CD4-positive, alpha-beta T cell treated with Interferon gamma for 1 hour (primary cell): ENCODE measurements at places on chromosomes 16 and 17.

DNA sequence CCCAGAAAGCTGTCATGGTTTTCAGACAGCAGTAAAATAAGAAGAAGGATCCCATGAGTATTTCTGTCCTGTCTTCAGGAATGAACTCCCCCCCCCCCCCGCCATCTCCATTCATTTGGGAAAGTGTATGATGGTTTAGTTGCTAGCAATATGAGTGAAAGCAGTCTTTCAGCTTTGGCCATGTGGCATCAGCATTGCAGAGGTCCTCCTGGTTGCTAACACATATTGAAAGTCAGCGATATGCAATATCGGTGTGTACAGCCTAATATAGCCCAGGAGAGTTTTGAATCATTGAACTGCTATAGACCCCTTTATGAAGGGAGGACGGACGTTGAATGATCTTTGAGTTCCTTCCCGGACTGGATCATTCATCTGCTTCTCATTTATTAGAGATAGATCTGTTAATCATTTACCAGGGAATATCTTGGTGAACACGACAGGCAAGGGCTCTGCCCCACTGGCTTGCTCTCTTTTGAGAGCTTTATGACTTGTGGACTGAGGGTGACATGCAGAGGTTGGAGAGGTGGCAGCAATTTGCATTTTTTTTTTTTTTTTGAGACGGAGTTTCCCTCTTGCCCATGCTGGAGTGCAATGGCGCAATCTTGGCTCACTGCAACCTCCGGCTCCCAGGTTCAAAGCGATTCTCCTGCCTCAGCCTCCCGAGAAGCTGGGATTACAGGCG is 25.2 kb downstream of the DEF8 start:
- no peak for DNase-seq

GRCh38 chr17:15351925-15352324 is 10.5 kb upstream of the TEKT3 start:
- no peak for DNase-seq

DNA sequence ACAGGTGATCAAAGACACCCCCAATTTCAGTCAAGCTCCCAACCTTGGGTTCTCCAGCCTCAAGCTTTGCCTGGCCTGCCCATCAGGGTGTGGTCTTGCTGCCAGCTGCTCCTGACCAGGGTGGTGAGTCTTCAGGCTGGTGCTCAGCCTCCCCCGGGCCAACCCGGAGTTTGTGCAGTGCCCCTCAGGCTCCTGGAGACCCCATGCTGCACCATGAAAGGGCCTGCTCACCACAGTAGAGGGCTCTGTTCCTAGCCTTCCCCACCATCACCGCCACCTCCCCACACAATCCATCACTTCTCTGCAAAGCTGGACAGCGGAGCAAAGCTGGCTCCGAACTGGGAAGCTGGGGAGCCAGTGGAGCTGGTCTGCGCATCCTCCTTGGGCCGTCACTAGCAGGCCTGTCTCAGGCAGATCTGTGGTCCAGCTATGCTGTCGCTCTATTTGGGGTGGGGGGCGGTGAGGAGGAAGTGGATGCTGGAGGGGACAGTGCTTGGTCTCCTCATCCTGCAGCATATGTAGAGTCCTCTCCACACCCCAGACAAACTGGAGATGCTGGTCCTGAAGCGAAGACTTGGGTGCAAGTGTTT is 88.5 kb upstream of the RPL38 start:
- DNase-seq, result no peak

DNA sequence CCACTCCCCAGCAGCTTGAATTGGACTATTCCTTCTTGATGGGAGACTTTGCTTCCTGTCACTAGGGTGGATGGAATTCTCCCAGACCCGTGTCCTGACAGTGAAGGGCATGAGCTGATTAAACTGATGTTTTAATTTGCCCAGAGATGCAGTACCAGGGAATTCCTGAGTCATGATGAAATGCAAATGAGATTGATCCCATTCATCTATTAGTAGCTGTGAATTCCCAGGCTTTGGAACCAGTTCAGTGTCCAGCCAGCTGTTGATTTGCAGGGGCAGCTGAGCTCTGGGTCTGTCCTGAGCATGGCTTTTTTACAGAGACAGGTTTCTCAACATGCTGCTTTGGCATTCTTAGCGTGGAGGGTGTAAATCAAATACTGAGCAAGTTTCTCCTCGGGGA is 157.9 kb downstream of the PITPNC1 start:
- no peak for DNase-seq

GRCh38 chr16:11007714-11008280 is 63.4 kb downstream of the CLEC16A start:
- DNase-seq, result no peak

GRCh38 chr17:18167421-18167820 is 16.2 kb upstream of the ALKBH5 start:
- DNase-seq, result no peak

GRCh38 chr17:11840831-11841230 is 156.4 kb downstream of the ZNF18 start:
- no peak for DNase-seq

GRCh38 chr16:88638323-88639230 is at the start of gene IL17C:
TSS of gene IL17C (plus strand) at chr16:88638572. CDS start at chr16:88638642, 70 bp downstream.
- DNase-seq, result peak; percentile 42

GRCh38 chr16:1089439-1089821 is 6.6 kb downstream of the C1QTNF8 start:
- no peak for DNase-seq

GRCh38 chr16:55539049-55539448 is 27.4 kb upstream of the CAPNS2 start:
- no peak for DNase-seq

DNA sequence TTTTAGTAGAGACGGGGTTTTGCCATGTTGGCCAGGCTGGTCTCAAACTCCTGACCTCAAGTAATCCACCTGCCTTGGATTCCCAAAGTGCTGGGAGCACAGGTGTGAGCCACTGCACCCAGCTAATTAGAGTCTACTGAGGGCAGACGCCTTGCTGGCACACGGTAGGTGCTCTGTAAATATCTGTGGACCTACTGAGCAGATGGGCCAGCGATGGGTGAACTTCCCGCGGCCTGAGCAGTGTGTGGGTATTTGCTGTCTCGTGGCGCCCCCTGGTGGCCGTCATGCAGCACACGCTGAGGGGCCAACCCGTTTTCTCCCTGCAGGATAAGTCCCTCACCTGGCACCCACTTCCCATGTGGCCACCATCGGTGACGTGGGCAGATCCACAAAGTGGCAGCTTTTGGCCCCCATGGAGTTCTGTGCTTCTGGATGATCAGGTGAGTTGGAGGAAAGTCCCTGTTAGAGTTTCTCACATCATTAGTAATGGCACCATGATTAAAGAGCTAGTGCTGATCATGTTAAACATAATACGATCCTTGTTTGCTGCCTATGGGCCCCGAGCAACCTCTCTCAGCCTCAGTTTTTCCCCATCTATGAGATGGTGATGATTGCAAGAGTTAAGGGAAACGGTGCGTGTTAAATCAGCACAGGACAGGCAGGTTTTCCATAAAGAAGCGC is 40.7 kb downstream of the ZDHHC7 start:
- DNase-seq, result peak; percentile 75

DNA sequence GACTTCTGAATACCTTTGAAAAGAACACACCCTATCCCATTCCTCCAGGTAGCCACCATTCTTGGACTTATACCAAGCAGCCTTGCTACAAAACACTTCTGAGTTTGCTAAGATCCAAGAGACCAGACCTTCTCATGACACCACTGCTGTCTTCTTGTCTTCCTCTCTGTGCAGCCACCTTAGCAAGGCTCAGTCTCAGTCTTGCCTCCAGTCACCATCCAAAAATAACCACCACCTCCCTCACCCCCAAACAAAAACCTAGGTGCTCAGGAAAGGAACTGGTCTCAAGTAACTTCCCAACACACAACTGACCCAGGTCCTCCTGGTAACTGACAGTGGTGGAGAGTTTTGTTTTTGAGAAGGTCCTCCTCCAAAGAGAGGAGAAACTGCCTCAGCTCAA is 90.9 kb upstream of the CORO6 start:
- DNase-seq, result no peak

- DNase-seq, result peak; percentile 65
These were observed 32.9 kb downstream of the KSR1 start for GRCh38 chr17:27489045-27489715.

- no peak for DNase-seq
These were observed 45.8 kb downstream of the RPA1 start for GRCh38 chr17:1875597-1875996.

DNA sequence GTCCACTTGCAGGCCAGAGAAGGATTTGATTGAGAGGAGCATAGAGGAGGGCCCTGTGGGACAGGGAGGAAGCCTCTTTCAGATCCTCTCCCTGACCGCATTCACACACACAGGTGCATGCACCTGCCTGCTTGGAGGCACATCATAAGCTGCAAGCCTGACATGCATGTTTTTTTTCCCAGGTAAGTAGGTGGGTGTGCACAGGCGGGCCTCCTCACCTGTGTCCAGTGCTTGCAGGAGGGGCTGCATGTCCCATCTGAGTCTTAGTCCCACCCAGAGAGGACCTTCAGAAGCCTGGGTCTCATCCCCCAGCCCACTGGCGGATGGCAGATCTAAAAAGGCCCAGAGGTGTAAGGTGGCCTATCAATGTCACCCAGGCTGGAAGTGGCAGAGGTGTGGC is 130.8 kb downstream of the TMEM132E start:
- DNase-seq, result no peak

- DNase-seq, result peak; percentile 75
These were observed 58.0 kb downstream of the PITPNC1 start for GRCh38 chr17:67435122-67435521.

DNA sequence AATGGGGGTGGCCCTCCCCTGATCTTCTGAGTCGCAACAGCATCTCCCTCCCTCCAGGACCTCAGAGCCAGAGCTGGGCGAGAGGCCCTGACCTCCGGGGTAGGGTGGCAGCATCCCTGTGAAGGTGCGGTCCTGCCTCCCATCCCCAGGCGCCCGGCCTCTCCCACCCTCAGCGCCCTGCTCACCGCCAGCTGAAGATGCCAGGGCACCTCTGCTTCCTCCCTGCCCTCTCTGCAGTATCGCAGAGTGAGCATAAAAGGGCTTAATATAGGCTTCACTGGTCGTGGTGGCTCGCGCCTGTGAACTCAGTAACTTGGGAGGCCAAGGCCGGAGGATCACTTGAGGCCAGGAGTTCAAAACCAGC is 10.7 kb upstream of the MPP2 start:
- DNase-seq, result no peak

- DNase-seq, result no peak
These were observed 323.3 kb downstream of the BCAS3 start for GRCh38 chr17:61000911-61001310.

DNA sequence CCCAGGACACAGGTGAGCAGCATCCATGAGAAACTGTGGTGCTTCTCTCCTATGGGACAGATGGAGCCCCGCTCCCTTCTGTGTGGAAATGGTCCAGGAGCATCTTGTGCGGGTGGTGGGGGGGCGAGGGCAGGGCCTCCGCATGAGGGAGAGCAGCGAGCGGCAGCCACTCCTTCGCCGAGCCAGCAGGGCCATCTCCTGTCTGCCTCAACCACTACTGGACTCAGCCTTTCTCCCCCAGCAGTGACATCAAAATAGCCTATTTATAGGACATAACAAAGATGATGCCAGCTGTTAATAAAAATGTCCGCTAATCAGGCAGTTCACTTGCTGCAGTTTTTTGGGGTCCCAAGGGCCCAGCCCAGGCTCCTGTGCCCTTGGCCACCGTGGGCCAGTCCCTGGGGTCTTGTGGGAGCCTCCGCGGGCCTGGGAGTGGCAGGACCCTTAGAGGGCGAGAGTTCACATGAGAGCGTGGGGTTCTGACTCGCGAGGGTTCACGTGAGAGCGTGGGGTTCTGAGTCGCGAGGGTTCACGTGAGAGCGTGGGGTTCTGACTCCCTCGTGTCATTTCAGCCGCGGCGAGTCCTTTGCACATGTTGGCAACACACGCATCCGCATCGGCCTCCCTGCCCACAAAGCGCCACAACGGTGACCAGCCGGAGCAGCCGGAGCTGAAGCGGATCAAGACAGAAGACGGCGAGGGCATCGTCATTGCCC is 47.4 kb downstream of the WDR45B start:
- no peak for DNase-seq

DNA sequence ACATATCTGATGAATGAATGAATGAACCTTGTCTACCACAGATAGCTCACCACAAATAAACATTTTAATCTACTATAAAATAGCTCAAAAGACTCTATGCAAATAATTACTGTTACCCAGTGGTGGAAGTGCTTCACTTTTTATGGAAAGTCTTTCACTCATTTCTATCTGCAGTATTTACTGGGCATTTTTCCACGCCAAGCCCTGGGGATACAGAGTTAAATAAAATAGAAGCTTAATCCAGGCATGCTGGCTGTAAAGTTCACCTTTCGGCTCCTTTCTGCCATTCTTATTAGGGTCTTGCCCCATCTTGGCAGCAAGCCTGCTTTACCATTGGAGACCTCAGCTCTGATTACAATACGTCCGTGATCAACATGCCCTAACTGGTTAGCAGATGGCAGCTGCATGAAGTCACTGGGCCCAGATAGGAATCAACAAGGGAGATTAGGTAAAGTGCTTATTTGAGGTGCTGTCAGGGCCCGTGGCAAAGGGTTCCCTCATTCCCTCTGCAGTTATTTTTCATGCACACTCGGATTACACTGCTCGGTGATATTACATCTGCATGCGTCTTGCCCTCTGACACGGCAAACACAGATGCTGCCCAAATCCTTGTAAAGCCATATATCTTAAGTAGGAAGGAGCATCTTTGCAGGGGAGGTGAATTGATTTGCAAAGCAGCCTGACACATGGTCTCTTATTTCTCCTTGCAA is 648.9 kb downstream of the WWOX start:
- DNase-seq, result no peak

GRCh38 chr17:29358416-29358815 is 31.7 kb upstream of the TAOK1 start:
- DNase-seq, result no peak

DNA sequence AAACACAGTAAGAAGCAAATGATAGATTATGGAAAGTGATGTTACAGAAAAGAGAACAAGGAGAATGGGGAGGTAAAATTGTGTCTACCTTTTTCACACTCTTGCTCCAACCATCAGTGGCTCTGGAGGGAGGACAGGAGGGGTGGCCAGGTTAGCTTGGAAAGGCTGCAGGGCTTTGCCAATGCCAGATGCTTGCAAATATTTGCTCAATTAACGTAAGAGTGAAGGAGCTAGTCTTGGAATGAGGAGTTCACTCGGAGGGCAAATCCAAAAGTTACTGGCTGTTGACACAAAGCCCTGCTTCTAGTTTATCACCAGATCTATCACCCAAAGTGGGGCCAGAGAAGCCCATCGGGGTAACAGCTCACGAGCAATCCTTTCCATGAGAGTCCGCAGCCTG is 7.4 kb upstream of the TNRC6C start:
- DNase-seq, result no peak

- DNase-seq, result peak; percentile 38
These were observed 114.0 kb downstream of the CMIP start for GRCh38 chr16:81558444-81559175.
